ENCODE measurements at places on chromosomes 5 and 9.
A peak's percentile ranks its signal among the peaks of the same experiment; 100 is the strongest.

DNA sequence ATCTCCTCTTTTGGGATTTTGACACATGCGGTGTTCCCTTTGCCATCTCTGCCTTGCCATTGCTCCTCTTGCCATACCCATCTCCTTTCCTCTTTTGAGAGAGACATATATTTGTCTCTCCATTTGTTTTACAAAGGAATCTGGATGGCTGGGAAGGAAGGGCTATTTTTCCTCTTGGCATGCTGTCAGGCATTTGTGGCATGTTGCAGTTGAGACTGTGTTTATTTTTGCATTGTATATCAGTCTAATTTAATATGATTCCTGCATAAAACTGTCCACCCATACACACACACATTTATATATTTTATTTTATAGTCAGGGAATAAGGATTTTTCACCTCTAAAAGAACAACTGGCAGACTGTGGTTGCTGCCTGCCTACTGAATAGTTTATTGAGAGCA, 1105.8 kb upstream of the SEMA6A start:
- no peaks in the 10 kb centered on the region for H3K27me3 ChIP-seq
- no peaks in the 10 kb centered on the region for H3K36me3 ChIP-seq
- H3K4me3 ChIP-seq, result no peak overlapping the region
- H3K27ac ChIP-seq, result no peak overlapping the region
- DNase-seq, result no peak

DNA sequence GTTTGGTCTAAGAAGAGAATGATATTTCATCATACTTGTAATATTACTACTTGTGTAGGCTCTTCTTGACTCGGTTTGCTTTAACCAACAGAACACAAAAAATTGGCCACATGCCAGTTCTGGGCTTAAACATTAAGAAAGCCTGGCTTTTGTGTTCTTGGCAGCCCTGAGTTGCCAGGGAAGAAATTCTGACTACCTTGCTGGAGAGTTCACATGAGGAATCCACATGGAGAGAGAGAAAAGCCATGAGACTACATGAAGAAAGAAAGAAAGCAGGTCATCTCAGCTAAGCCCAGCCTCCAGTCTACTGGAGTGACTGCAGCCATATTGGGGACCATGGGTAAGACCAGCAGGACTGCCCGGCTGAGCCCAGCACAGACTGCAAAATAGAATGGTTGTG, 524.8 kb downstream of the RAB3C start:
- H3K27me3 ChIP-seq, result no peaks in the 10 kb centered on the region
- no peak overlapping the region for H3K27ac ChIP-seq
- H3K36me3 ChIP-seq, result no peaks in the 10 kb centered on the region
- no peak overlapping the region for H3K4me3 ChIP-seq
- H3K4me1 ChIP-seq, result peaks cover 41% of the 10 kb centered on the region

- H3K36me3 ChIP-seq, result no peaks in the 10 kb centered on the region
- no peak for DNase-seq
- H3K27ac ChIP-seq, result no peak overlapping the region
Measured at GRCh38 chr5:89127191-89127590, 244.2 kb upstream of the MEF2C start.

DNA sequence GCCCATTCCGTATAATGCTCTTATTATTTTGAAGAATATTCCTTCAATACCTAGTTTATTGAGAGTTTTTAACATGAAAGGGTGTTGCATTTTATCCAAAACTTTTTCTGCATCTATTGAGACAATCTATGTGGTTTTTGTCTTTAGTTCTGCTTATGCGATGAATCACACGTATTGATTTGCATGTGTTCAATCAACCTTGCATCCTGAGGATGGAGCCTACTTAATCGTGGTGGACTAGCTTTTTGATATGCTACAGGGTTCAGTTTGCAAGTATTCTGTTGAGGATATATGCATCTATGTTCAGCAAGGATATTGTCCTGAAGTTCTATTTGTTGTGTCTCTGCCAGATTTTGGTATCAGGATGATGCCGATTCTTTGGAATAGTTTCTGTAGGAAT, 1070.3 kb upstream of the CDH18 start:
- no peak overlapping the region for H3K4me3 ChIP-seq
- H3K36me3 ChIP-seq, result no peaks in the 10 kb centered on the region
- no peaks in the 10 kb centered on the region for H3K4me1 ChIP-seq
- H3K27me3 ChIP-seq, result no peaks in the 10 kb centered on the region

GRCh38 chr9:136416914-136417313, 6.5 kb downstream of the PMPCA start:
- H3K4me1 ChIP-seq, result peaks cover 11% of the 10 kb centered on the region
- H3K4me3 ChIP-seq, result no peak overlapping the region
- peaks cover 58% of the 10 kb centered on the region for H3K36me3 ChIP-seq

- no peaks in the 10 kb centered on the region for H3K36me3 ChIP-seq
- DNase-seq, result peak; percentile 50
- peak overlapping the region; percentile 72 for H3K27ac ChIP-seq
- no peak overlapping the region for H3K4me3 ChIP-seq
- H3K4me1 ChIP-seq, result peaks cover 15% of the 10 kb centered on the region
Measured at GRCh38 chr5:978693-979092, 29.9 kb upstream of the NKD2 start.

DNA sequence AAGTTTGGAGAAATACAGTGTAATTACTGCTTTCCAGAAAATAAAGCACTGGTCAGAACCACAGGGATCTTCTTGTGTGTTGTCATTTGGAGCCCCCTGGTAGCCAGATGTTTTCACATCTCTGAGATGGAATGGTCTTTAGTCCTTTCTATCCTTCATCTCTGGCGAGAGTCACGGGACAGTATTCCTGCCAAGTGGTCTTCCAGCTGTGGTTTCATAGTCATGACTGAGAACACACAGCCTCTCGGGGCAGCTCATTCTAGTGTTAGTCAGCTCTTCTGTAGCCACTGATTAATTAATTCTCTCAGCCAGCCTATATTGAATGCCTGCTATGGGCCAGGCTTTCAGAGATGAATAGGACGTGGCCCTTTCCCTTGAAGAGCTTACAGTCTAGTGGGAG, 34.1 kb downstream of the HMGXB3 start:
- DNase-seq, result no peak
- no peak overlapping the region for H3K27ac ChIP-seq
- H3K36me3 ChIP-seq, result peaks cover 72% of the 10 kb centered on the region
- H3K27me3 ChIP-seq, result no peaks in the 10 kb centered on the region

GRCh38 chr5:168168978-168169698, 122.3 kb upstream of the WWC1 start:
- no peaks in the 10 kb centered on the region for H3K36me3 ChIP-seq
- peaks cover 6% of the 10 kb centered on the region for H3K27me3 ChIP-seq
- H3K4me1 ChIP-seq, result peaks cover 10% of the 10 kb centered on the region
- H3K4me3 ChIP-seq, result no peak overlapping the region
- H3K27ac ChIP-seq, result no peak overlapping the region
- DNase-seq, result no peak
